ENCODE measurements at places on chromosomes 4 and X.

DNA sequence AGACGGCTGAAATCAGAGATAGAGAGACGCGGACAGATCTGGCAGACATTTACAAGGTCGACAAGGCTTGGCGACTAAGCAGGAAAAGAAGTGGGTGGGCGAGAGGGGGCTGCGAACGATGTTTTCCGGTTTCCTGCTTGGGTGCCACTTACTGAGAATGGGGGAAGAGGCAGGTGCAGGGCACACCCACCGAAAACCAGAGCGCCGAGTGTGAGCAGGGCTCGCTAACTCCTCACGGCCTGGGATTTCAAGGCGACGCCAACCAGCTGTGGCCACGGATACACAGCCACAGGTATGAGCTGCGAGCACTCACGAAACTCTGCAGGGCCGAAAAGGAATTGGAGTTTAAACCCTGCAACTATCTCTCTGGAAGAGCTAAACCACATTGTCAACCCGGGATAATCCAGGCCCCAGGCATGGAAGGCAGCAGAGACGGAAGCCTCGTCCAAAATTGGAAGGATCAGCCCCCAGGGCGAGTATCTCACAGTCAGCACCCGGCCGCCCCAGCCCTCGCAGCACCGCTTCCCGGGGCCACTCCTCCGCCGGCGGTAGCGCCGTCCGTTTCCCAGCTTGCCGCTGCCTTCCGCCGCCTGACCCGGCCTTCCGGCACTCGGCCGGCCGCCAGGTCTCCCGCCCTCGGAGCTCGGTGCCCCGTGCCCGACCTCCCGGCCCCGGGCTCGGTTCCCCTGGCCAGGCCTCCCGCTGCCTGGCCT, 778 bp downstream of the CASP3 start:
- peak; percentile 25 for DNase-seq

DNA sequence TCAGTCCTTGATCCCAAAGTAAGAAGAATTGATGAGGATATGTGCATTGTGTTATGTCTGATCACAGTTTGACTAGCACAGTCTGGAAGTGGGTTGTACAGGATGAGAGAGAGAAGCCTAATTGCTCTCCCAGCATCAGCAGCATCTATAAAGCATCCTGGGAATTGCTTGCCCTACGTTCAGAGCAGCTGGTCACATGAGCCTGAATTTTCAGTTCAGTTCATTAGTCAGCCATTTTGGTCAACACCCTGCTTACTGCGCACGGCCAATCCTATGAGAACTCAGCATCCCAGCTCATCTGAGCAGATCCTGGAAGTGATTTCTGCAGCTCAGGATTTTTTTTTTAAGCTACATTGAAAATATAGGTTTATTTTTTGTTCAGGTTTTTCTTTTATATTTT, at the start of gene RUFY3:
RUFY3 (plus strand) TSS at position 218 of the 400 bp plus-strand sequence. CDS start 610 bp downstream, outside the sequence.
- no peak for DNase-seq

DNA sequence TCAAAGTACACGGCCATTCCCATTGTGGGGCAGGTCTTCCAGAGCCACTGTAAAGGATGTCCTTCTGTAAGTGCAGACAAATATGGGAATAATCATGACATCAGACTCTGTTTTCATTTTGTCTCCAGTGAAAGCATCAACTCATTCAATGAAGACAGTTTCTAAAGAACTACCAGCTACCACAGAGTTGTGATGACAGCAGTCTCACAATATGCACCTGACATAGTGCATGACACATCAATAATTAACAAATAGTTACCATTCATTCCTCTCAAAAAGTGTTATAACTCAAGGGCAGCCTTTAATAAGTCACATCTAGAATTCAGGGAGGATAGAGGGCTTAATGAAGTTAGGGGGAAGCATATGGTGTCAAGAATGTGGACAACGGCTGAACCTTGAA, 20.2 kb downstream of the MTTP start:
- no peak for DNase-seq

DNA sequence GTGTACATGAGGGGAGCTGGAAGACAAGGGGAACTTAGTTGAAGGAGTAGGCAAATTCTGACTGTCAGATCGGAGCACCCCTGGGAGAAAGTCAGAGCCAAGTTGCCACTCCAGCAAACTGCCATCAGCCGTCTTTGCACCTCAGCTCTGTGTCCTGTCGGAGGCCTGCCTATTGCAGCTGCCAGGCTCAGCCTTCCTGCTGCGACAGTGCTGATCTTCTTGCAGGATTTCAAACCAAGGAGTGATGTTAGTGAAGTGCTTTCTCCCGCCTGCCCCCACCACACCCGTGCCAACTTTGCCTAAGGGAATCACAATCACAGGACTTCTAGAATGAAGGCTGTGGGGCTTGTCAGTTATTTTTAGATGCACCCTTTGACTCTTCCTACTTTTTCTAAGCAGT, 185.3 kb downstream of the KIT start:
- no peak for DNase-seq

Data from stimulated activated CD4-positive, alpha-beta T cell treated with anti-CD3 and anti-CD28 coated beads, TNF-alpha, amount 100 ng/mL, for 4 hours (primary cell).